Metanephros (tissue), 2 donors: ENCODE measurements at places on chromosomes 5 and 9. TPM values are rescaled to one million over a fixed set of nuclear protein-coding genes. Genes with fewer than 3 reads are reported as not detected.

CHMP5 gene
- 37.7 TPM for total RNA-seq

RIGI gene
- total RNA-seq: 11.2 TPM

ISL1 gene
- total RNA-seq: not detected

PCDHB5 gene
- 13.4 TPM for total RNA-seq

ROPN1L gene
- total RNA-seq: 1.1 TPM

IL5 gene
- not detected for total RNA-seq

EQTN gene
- total RNA-seq: 1.4 TPM

GPR150 gene
- not detected for total RNA-seq

NUTM2F gene
- total RNA-seq: not detected

GTF2H2 gene
- total RNA-seq: 38.4 TPM
